ENCODE measurements at places on chromosomes 4 and X.
A peak's percentile ranks its signal among the peaks of the same experiment; 100 is the strongest.

DNA sequence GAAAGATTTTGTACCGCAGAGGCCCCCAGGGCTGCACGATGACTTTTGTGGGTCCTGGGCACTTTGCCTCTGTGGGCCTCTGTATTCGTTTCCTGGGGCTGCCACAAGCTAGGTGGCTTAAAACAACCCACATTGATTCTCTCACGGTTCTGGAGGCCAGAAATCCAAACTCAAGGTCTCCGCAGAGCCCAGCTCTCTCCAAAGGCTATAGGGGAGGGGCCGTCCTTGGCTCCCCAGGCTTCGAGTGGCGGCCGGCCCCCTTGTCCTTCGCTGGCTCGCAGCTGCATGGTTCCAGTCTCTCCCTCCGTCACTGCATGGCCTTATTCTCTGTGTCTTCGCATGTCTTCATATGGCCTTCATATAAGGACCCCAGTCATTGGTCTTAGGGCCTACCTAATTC is 241.2 kb downstream of the EVC2 start:
- no peak for DNase-seq

DNA sequence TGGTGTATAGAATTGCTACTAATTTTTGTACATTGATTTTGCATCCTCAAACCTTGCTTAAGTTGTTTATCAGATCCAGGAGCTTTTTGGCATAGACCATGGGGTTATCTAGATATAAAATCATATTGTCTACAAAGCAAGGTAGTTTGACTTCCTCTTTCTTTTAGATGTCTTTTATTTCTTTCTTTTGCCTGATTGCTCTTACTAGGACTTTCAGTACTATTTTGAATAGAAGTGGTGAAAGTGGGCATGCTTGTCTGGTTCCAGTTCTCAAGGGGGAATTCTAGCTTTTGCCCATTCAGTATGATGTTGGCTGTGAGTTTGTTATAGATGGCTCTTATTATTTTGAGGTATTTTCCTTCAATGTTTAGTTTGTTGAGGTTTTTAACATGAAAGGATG is 187.9 kb upstream of the LCORL start:
- DNase-seq: no peak

GRCh38 chr4:112075129-112075753 is 70.0 kb upstream of the FAM241A start:
- DNase-seq: no peak

GRCh38 chr4:139919521-139919920 is 234.5 kb downstream of the MAML3 start:
- no peak for DNase-seq

GRCh38 chr4:166078955-166079354 is 205.9 kb downstream of the TLL1 start:
- DNase-seq: no peak

DNA sequence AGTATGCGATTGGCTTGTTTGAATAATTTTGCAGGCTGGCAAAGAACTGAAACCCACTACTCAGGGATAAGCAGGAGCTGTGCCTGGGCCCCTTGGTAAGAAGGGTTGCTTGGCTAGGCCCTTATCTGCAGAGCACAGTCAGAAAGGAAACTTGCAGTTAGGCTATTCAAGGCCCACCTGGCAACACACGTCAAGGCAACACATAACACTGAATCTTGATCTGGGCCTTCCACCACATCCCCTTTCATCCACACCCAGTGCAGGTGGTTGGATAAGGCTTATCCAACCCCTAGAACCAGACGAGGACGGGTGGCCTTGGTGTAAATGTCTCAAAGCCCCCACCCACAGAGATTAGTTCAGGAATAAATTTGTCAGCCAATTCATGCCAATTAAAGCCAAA is 72.8 kb upstream of the NEIL3 start:
- no peak for DNase-seq

GRCh38 chrX:13256603-13257002 is 63.2 kb downstream of the ATXN3L start:
- no peak for DNase-seq

GRCh38 chr4:48812866-48813265 is 18.0 kb upstream of the OCIAD1 start:
- no peak for DNase-seq

DNA sequence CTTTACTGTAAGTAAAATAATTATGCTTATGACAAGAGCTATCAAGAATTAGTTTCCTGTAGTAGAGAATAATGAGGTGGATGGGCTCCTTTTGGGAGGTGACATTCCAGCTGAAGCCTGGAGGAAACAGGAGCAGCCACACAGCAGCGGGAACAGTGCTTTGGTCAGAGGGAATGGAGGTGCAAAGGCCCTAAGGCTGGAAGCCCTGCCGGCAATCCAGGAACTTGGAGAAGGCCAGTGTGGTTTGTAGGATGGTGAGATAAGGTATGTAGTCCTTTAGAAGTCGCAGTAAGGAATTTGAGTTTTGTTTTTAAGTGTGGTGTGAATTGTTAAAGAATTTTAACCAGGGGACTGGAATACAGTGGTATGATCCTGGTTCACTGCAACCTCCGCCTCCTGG is 8.1 kb downstream of the TMEM131L start:
- no peak for DNase-seq

DNA sequence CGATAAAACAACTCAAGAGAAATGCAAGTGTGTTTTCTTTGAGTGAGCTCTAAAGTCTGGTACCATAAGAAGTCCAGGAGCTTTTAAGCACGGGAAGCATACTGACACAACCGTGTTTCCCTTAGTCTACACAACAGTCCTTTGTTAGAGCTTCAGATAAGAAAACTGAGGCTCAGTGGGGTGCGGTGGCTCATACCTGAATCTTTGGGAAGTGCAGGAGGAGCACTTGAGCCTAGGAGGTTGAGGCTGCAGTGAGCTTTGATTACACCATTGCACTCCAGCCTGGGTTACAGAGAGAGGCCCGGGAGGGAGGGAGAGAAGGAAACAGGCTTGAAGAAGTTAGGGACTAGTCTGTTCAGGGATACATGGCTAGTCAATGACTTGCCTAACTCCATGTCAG is 21.9 kb downstream of the LEF1 start:
- DNase-seq: no peak

- no peak for DNase-seq
Measured at GRCh38 chr4:48799157-48799556, 19.1 kb upstream of the FRYL start.

DNA sequence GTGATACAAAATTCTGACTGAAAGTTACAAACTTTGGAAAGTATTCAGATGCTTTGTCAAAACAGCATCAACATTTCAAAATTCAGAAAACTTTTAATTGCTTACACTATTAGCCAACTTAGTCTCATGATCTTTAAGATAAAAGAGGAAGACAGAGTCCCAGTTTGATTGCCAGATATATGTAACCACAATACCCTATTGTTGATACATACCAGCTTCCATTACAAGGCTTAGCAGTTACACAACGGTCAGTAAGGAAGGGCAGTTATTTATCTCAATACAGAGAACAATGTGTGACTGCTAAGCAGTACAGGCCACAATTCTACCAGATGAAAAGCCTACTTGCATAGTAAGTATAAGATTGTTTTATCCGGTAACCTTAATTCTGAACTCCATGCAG is 138.4 kb downstream of the SPANXN3 start:
- no peak for DNase-seq

GRCh38 chrX:8743126-8743732 is 11.3 kb upstream of the ANOS1 start:
- peak; percentile 34 for DNase-seq

DNA sequence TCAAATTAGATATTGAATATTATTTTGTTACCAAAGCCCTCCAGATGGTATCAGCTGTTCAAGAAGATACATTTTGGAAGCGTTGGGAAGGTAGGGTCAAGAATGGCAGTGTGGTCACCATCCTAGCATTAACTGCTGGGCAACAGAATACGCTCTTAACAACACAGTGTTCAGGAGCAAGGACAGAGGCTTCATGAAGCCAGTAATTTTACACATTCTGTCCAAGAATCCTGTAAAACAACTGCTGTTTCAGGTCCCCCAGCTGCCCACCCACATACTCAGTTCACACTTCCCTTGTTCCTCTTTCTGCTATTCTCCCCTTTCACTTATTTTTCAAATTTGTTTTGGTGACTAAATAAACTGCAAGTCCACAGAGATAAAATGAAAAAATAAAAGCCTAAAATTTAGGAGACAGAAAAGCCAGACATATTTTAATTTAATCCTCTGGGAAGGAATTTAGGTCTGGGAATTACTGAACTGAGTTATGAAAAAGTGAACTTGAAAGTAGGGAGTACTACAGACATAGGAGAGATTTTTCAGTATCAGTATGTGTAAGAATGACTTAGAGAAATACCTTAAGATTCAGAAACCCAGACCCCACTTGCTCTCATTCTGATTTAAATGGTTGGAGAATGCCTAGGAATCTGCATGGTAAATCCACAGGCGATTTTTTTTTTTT is 406.7 kb downstream of the MAPK10 start:
- DNase-seq: no peak

DNA sequence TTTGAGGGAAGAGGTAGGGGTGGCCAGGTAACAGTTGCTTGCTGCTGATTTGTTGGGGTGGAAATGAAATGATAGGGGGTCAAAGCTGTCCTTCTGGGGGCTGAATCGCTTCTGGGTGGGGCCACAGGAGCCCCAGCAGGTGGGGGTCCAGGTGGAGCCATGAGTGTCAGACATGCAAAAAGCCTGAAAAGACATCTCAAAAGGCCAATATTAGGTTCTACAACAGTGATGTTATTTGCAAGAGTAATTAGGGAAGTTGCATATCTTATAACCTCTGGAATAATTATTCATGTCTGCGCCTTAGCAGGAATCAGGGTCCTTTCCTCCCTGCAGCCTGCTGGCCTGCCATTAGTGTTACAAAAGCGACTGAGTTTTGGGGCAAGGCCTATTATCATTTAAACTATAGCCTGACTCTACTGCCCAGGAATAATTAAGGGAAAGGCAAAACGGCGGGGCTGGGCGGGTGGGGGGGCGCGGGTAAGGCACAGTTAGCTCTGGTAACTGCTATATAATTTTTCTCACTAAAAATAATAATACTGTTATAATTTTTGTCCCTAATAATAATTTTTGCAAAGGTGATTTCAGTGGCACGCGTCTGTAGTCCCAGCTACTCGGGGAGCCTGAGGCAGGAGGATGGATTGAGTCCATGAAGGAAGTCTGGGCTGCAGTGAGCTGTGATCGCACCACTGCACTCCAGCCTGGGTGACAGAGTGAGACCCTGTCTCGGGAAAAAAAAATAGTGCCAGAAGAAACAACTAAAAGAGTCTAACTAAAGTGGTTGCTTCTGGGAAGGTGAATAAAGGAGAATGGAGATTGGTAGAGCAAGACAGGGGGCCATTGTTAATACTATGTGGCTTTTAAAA is 145.7 kb downstream of the MAGEB17 start:
- DNase-seq: no peak

DNA sequence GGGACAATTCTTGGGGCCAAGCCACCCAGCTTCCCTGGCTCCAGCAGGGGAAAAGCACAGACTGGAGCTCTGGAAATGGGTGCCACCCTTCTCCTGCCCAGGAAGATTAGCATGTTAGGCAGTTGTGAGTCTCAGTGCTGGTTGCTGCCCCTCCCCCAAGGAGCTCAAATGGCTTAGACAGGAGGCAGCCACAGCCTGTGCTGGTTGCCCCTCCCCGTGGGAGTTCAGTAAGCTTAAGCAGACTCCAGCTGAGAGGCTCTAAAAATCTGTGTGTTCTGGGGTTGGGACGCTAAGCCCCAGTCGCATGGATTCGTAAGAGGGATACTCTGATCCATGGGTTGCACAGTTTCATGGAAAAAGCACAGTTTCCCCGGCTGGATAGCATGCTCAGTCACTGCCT is 92.7 kb upstream of the NDST3 start:
- DNase-seq: no peak

- DNase-seq: no peak
Measured at GRCh38 chr4:54516556-54517215, 141.1 kb upstream of the KIT start.

DNA sequence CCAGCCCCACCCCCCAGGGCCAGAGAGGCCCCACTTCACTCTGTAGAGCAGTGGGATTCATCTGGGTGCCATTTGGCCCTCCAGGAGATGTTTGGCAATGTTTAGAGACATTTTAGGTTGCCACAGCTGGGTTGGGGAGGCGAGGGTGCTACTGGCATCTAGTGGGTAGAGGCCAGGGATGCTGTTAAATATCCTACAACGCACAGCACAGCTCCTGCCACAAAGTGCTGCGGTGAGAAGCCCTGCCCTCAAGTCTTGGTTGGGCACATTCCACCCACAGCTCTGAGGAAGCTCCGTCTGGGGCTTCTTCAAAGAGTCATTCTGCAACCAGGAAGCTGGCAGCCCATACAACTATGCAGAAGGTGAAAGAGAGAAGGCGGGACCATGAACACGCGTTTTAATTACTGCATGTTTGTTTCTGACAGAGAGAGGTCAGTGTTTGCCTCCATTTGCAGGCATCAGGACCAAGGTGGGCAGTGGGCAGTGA is 48.1 kb upstream of the FAM9C start:
- DNase-seq: peak; percentile 97

DNA sequence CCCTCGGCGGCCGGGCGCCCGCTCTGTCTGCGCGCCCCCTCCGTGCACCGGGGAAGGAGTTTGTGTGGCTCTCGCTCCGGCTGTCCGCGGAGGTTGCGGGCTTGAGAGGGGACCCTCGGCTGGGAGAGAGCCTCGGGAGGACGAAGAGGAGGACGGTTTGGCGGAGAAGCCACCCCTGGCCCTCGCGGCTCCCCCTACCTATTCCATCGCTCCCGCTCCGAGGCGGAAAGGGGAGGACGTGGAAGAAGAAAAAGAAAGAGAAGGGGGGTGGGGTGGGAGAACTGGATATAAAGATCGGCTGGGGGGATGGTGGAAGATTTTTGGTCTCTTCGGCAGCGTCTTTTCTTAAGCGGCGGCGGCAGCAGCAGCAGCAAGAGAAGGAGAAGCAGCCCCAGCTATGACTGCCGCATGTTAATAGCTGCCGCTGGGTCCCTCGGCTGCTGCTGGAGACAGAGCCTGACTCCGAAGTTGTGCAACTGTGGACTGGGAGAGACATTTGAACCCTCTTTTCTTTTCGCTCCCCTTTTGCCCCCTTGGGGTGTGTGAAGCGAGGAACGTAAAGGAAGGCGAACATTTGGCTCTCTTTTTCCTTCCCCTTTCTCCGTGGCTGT is 895 bp downstream of the ADGRL3 start:
- no peak for DNase-seq

DNA sequence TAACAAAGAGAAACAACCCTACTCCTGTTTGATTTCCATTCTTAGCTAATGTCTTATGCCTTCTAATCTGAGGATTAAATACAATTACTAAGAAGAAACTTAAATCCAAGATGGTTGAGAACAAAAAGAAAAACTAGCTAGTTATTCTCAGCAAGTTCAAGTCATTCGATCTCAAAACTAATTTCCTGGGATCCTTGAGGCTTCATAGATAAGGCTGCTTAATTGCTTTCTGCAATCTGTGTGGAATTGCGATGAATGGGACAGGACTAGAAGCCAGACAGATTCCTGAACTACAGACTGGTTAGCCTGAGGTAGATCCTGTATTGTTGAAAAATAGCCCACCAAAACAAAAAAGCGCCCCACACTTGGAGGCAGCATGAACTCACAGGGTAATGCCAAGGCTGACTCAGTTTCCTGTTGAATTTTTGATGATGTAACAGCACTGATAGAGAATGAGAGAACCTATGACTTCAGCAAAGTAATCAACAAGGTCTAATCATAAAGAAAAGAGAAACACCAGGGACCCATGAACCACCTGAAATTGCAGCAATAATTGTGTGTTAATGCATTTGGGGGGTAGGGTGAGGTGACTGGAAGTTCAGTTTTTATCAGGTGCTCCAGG is 33.9 kb downstream of the KLHL15 start:
- no peak for DNase-seq

- DNase-seq: no peak
Measured at GRCh38 chr4:687971-688853, 739 bp downstream of the SLC49A3 start.

- no peak for DNase-seq
Measured at GRCh38 chr4:189364032-189364449, 576.6 kb upstream of the FRG1 start.
